Activated CD8-positive, alpha-beta memory T cell treated with anti-CD3 and anti-CD28 coated beads, Interleukin-2, amount 10 ng/mL, durations not matched to agents 7 days and 5 days (primary cell): ENCODE measurements at places on chromosomes 12 and 14.

- no peaks in the 10 kb centered on the region for H3K4me1 ChIP-seq
- no peak overlapping the region for H3K4me3 ChIP-seq
- H3K27me3 ChIP-seq, result no peaks in the 10 kb centered on the region
These were observed 79.0 kb upstream of the CPNE8 start for GRCh38 chr12:38984388-38984787.

DNA sequence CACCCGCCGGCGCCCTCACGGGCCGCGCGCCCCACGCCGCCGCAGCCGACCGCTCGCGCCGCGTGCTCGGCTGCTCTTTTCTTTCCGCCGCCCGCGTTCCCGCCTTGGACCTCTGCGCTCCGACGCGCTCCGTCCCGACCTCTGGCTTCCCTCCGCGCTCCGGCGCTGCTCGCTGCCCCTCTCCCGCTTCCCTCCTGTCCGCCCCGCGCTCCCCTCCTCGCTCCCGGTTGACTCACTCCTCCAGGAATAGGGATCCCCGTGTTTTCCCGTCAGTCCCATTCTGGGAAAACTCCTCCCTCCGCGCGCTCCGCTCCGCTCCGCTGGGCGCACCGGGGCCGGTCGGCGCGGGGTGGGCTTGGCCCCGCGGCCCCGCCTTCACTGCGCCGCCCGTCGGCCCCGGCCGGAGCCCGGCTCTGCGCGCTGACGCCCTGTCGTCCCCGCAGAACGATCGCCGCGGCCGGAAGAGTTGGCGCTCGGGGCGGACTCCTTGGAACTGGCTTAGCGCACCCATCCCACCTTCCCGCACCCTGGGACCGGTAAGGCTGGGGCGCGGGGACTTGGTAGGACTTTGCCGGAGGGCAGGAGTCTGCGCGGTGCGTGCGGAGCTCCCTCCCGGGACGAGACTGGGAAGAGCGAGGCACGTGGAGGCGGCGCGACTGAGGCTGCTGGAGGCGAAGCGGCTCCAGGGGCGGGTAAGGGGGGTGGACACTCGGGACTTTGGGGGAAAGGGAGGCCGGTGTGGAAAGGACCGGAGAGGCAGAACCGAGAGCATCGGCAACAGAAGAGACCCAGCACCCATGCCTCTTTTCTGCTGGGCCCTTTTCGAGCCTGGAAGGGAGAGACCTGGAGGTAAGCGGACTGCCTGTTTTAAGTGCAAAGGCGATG lies 550 bp downstream of the TEAD4 start:
- H3K27ac ChIP-seq, result no peak overlapping the region
- H3K27me3 ChIP-seq, result peaks cover 61% of the 10 kb centered on the region
- H3K36me3 ChIP-seq, result no peaks in the 10 kb centered on the region
- no peak for DNase-seq
- H3K4me1 ChIP-seq, result peaks cover 13% of the 10 kb centered on the region

GRCh38 chr14:54191846-54192245 lies 205.0 kb upstream of the CDKN3 start:
- H3K4me1 ChIP-seq, result peaks cover 3% of the 10 kb centered on the region
- no peak overlapping the region for H3K4me3 ChIP-seq
- H3K27me3 ChIP-seq, result peaks cover 2% of the 10 kb centered on the region
- H3K36me3 ChIP-seq, result no peaks in the 10 kb centered on the region
- H3K27ac ChIP-seq, result no peak overlapping the region
- DNase-seq, result no peak

DNA sequence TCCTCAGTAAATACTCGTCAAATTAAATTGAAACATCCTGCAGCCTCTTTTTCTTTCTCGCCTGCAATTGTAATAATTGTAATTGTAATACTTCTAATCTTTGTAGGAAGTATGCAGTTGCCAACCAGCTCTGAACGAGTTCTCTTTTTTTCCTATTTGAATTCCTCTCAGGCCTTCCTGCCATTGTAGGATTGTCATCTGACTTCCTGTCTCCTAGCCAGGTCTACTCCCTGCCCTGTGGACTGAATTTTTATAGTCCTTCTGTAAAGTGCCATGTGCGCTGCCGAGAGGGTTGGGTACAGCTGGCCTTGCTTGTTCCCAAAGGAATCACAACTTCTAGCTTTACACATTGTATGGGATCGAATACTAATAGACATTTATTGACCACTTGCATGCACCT lies 183.3 kb downstream of the SSPN start:
- no peak for DNase-seq
- no peaks in the 10 kb centered on the region for H3K27me3 ChIP-seq
- H3K27ac ChIP-seq, result no peak overlapping the region
- H3K4me3 ChIP-seq, result no peak overlapping the region

DNA sequence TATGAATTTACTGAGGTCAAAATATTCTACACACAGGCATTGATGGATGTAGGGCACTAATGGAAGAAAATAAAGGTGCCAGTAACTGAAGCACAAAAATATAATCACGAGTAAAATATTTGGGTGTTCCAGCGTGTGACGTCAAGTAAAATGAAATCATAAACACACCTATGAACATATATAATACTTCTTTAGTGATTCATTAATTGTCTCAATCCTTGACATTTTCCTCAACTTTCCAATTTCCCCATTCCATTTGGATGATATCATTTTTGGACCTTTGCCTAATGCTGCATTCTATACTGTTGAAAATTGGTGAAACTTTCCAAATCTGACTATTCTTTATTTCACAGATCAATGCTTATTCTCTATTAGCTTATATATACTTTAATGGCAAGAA lies 649.3 kb downstream of the GALC start:
- no peaks in the 10 kb centered on the region for H3K27me3 ChIP-seq
- H3K36me3 ChIP-seq, result no peaks in the 10 kb centered on the region
- no peaks in the 10 kb centered on the region for H3K4me1 ChIP-seq
- no peak for DNase-seq
- H3K27ac ChIP-seq, result no peak overlapping the region

DNA sequence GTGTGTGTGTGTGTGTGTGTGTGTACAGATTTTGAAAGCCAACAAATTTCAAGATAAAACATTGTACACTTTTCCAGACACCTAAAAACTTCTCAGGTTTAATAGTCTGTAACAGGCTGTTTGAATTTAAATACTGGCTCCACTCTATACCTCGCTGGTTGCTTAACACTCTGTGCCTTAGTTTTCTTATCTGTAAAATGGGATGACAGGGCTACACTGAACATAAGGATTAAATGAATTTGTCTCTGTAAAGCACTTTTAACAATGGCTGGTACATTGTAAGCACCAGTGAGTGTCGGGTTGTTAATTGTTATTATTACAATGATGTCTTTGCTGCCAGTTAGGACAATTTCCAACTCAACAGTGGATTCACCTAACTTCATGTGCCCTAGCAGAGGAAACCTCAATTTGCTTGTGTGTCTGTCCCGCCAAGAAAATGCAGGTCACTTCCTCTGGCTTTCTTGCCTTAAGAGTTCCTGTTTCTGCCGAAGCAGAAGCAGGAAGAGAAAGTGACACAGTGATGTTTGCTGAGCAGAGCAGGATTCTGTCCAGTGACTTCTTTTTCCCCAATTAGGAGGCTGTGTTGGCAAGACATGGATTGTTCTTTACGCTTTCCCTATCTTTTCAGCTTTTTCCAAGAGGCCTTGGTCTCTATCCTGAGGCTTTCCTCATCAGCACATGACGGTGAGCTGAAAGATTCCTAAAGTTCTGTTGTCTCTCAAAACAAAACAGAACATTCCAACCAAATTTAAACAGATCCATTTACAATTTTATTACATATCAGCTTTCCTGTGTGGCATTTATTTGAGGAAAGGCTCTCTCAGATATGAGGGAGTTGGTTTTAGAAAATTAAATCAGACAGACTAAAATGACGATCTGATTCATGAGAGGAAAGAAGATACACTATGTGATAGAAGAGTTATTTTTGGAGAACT lies 154.1 kb upstream of the ATP2B1 start:
- peak overlapping the region; percentile 94 for H3K27ac ChIP-seq
- H3K4me3 ChIP-seq, result peak overlapping the region; percentile 73
- peaks cover 18% of the 10 kb centered on the region for H3K36me3 ChIP-seq
- no peaks in the 10 kb centered on the region for H3K27me3 ChIP-seq
- peak; percentile 68 for DNase-seq
- H3K4me1 ChIP-seq, result peaks cover 35% of the 10 kb centered on the region

DNA sequence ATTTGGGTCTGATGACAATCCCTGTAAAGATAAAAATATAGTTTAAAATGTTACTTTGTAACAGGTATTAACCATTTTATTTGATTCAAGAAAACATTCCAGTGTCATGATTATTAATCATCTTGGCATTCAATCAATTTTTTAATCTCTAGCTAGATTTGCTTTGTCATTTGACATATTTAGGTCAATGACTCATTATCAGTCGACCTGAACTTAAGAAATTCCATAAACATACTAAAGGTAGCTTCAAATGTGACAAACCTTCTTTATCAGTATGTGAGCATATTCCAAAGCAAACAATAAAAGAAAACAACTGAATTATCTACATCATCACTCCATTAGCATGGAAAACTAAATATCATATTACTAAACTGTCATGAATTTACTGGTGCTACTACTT lies 50.8 kb upstream of the CDKL1 start:
- peaks cover 39% of the 10 kb centered on the region for H3K36me3 ChIP-seq
- no peak overlapping the region for H3K4me3 ChIP-seq
- H3K4me1 ChIP-seq, result no peaks in the 10 kb centered on the region
- H3K27ac ChIP-seq, result no peak overlapping the region

- no peaks in the 10 kb centered on the region for H3K4me1 ChIP-seq
- DNase-seq, result no peak
- no peak overlapping the region for H3K4me3 ChIP-seq
These were observed 204.3 kb downstream of the KIF26A start for GRCh38 chr14:104342435-104343293.

- H3K4me1 ChIP-seq, result no peaks in the 10 kb centered on the region
- H3K36me3 ChIP-seq, result no peaks in the 10 kb centered on the region
- H3K4me3 ChIP-seq, result no peak overlapping the region
- no peaks in the 10 kb centered on the region for H3K27me3 ChIP-seq
- no peak overlapping the region for H3K27ac ChIP-seq
- DNase-seq, result no peak
These were observed 990.2 kb downstream of the GALC start for GRCh38 chr14:87002776-87003175.

- H3K27ac ChIP-seq, result peak overlapping the region; percentile 72
- DNase-seq, result no peak
- H3K4me3 ChIP-seq, result no peak overlapping the region
- H3K4me1 ChIP-seq, result peaks cover 71% of the 10 kb centered on the region
These were observed 37.6 kb downstream of the CORO1C start for GRCh38 chr12:108693751-108694150.

- H3K27ac ChIP-seq, result no peak overlapping the region
- H3K36me3 ChIP-seq, result no peaks in the 10 kb centered on the region
- H3K27me3 ChIP-seq, result peaks cover 46% of the 10 kb centered on the region
- no peak for DNase-seq
- H3K4me3 ChIP-seq, result no peak overlapping the region
These were observed 15.3 kb upstream of the EML1 start for GRCh38 chr14:99777951-99778350.

DNA sequence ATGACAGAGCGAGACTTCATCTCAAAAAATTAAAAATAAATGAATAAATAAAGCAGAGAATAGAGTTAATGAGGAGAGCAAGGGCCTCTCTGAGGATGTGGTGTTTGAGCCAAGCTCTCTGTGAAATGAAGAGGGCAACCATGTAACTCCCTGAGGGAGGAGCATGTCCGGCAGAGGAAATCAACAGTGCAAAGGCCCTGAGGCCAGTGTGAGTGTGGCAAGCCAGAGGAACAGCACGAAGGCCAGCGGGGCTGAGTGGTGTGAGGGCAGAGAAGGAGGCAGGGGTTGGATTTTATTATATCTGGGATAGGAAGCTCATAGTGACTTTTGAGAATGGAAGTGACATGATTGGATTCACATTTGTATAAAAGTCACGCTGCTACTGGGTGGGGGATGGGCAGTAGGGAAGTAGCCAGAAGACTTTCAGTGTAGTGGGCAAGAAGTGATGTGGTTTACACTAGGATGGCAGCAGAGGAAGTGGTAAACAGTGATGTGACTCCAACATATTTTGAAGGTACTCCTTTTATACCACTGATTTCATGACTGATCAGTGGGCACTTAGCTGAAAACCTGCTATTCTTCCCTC lies 10.3 kb upstream of the LRP1-AS start:
- peaks cover 7% of the 10 kb centered on the region for H3K4me1 ChIP-seq
- peaks cover 3% of the 10 kb centered on the region for H3K27me3 ChIP-seq
- no peaks in the 10 kb centered on the region for H3K36me3 ChIP-seq
- no peak overlapping the region for H3K27ac ChIP-seq
- DNase-seq, result no peak

DNA sequence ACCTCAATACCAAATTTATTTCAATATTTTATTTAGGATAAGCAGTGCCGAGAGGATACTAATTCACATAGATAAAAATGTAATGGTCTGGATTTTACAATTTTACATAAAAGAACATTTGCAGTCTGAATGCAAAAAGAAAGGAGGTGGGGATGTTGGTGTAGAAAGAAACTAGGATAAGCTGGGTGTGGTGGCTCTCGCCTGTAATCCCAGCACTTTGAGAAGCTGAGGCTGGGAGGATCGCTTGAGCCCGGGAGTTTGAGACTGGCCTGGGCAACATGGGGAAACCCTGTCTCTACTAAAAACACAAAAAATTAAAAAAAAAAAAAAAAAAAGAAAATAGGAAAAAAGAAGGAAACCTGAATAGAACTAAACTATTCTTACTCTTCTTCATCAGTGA lies 16.9 kb downstream of the SYCP3 start:
- H3K27ac ChIP-seq, result no peak overlapping the region
- no peak for DNase-seq
- H3K27me3 ChIP-seq, result no peaks in the 10 kb centered on the region
- no peak overlapping the region for H3K4me3 ChIP-seq
- H3K36me3 ChIP-seq, result peaks cover 19% of the 10 kb centered on the region

DNA sequence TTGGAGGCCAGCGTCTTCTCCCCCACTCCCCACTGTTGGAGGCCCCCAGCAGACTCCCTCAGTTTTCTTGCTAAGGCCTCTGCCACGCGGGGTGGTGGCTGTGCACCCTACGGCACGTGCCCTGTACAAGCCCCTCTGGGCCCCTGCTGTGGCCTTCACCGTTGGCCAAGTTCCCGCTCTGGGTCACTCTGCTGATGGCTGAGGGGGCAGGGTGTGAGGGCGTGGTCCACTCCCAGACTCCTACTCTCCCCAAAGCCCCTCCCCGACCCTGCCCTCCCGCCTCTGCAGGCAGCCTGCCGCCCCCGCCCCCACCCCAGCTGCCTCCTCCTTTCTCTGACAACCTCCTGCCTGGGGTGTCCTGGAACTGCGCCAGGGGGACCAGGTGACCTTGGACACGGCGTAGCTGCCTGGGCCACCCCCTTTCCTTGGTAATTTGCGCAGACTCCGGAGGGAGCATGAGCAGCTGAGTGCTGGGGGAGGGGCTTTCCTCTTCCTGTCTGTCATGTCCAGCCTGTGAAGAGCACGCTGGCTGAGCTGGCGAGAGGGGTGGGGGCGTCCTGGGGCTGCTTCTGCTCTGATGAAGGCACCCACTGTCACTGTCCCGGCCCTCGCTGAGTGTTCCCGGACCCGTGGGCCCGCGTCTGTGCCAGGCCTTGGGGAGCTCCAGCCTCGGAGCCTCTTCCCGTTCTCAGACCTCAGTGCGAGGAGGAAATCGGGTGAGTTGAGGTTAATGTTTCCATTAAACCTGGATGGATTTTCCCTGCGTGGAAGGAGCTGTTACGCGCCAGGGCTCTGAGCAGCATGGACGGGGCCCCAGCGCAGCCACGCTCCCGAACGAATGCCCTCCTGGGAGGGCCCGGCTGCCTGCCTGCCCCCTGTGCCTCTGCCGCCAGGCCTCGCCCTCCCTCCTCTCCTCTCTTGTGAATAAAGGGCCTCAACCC lies 85.0 kb downstream of the KIF26A start:
- H3K36me3 ChIP-seq, result peaks cover 5% of the 10 kb centered on the region
- DNase-seq, result no peak
- peaks cover 32% of the 10 kb centered on the region for H3K4me1 ChIP-seq

- H3K27me3 ChIP-seq, result no peaks in the 10 kb centered on the region
- no peak overlapping the region for H3K4me3 ChIP-seq
- H3K4me1 ChIP-seq, result no peaks in the 10 kb centered on the region
- no peak overlapping the region for H3K27ac ChIP-seq
- peaks cover 24% of the 10 kb centered on the region for H3K36me3 ChIP-seq
- DNase-seq, result no peak
These were observed 74.2 kb upstream of the TTC7B start for GRCh38 chr14:90890322-90891020.
